ENCODE measurements at places on chromosomes 3 and 15. TPM values are rescaled to one million over a fixed set of nuclear protein-coding genes. Genes with fewer than 3 reads are reported as not detected.

The TLR9 gene
- not detected for total RNA-seq

The PTH1R gene
- not detected for total RNA-seq

The VIPR1 gene
- total RNA-seq: not detected

The SAMD7 gene
- not detected for total RNA-seq

The JMJD7 gene
- 1.7 TPM for total RNA-seq

The NISCH gene
- 38.1 TPM for total RNA-seq

The SUCLG2 gene
- total RNA-seq: 30.1 TPM

The IGSF11 gene
- under 0.01 TPM for total RNA-seq

The GRAMD1C gene
- total RNA-seq: 25.6 TPM

The SUCNR1 gene
- not detected for total RNA-seq
